ENCODE measurements at places on chromosomes 3 and 15.

DNA sequence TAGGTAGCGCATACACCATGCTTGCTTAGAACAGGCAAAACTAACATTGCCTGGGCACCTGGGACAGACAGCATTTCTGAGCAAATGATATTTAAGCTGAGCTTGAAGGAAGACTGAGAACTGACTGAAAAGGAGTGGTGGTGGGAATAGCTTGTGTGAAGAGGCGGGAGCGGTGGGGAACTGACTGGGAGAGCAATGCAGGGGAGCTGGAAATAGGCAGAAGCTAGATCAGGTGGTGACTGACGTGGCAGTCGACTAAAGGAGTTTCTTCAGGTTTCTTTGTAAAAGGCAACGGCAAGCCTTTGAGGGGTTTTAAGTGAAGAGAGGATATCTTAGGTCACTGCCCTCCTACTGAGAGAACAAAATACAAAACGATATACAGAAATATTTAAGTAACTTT is 61.8 kb downstream of the NEO1 start:
- DNase-seq = no peak

GRCh38 chr15:66912441-66912840 is 153.0 kb upstream of the SMAD3 start:
- no peak for DNase-seq

- DNase-seq = no peak
Observed at GRCh38 chr3:119871571-119871970, 89.7 kb downstream of the NR1I2 start.

GRCh38 chr3:69367586-69367985 is 18.3 kb downstream of the FRMD4B start:
- no peak for DNase-seq
